ENCODE measurements at places on chromosomes 12 and 14.

GRCh38 chr14:91338379-91338778 lies 79.2 kb downstream of the CCDC88C start:
- no peak for DNase-seq

DNA sequence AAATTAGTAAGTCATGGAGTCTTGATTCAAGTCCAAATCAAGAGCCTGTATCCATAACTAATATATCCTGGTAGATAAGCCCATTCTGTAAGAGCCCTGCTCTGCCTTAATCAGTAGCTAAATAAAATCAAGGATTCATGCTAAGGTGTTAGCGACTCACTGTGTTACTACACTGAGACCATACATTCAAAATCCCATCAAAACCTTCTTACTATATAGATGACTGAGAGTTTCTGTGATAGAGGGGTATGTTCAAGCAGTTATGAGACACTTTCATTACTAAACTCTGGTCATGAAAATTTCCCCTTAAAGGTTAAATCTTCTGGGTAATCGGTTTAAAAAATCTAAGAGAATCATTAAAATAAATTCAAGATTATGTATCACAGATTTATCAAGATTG lies 78.5 kb downstream of the MDGA2 start:
- DNase-seq: no peak

DNA sequence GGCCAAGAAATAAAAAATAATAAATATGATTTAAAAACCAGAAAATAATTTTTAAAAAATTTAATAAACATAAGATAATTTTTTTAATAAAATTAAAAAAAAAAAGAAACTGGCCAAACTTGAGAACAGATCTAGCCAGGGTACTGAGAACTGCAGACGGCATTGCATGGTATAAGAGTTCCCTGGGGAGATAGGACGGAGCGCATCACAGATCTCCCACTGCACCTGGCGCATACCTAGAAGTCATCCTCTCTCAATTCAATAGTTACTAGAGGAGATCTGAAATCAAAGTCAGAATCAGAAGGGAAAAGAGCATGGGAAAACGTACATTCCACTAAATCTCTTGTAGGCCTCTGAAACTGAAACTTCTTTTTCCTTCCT lies 58.9 kb upstream of the BCL2L14 start:
- DNase-seq: no peak

GRCh38 chr12:109840305-109841074 lies 7.3 kb upstream of the TRPV4 start:
- DNase-seq: no peak

GRCh38 chr12:58873496-58873895 lies 46.8 kb downstream of the LRIG3 start:
- DNase-seq: no peak

GRCh38 chr12:48175613-48176416 lies 7.6 kb upstream of the CCDC184 start:
- DNase-seq: no peak

DNA sequence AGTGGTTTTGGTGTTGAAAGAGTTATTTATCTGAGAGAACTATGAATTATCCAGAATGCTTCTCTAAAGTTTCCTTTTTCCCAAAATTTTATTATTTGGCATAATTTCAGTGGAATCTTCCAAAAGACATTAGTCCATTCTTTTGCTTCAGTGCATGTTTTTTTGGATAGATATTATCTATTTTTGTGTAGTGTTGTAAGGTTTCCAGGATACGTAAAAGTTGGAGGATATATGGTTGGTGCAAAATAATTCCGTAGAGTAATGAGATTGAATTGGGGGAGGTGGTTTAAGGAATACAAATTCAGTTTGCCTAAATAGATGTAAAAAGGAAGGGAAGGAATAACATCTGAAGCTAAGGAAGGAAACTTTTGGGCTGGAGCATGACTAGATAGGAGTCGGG lies 186.6 kb downstream of the RGS6 start:
- no peak for DNase-seq

GRCh38 chr12:89062996-89063395 lies 289.3 kb downstream of the DUSP6 start:
- no peak for DNase-seq

DNA sequence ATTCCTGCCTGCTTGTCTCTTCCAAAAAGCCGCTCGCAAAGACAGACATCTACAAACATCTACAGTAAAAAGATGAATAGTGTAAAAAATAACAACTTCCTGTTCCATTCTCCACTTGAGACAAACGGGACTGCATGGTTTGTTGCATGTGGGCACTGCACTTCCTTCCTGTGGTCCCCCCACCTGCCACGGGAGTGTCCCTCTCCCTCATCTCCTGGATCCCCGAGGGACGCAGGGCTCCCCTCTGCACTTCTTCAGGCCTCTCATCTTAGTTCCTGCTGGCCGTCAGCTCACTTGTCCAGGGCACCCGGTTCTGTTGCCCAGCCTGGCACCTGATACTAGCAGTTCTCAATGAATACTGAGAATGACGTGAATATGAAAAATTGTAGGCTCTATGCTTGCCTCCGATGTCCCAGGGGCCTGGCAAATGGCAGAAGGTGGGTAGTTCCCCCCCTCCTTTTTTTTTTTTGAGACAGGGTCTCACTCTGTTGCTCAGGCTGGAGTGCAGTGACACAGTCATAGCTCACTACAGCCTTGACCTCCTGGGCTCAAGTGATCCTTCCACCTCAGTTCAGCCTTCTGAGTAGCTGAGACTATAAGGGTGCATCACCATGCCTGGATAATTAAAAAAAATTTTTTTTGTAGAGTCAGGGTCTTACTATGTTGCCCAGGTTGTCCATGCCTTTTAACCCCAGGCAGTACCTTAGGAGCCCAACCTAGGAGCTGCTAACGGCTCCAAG lies 3.5 kb upstream of the KLC1 start:
- DNase-seq: no peak

DNA sequence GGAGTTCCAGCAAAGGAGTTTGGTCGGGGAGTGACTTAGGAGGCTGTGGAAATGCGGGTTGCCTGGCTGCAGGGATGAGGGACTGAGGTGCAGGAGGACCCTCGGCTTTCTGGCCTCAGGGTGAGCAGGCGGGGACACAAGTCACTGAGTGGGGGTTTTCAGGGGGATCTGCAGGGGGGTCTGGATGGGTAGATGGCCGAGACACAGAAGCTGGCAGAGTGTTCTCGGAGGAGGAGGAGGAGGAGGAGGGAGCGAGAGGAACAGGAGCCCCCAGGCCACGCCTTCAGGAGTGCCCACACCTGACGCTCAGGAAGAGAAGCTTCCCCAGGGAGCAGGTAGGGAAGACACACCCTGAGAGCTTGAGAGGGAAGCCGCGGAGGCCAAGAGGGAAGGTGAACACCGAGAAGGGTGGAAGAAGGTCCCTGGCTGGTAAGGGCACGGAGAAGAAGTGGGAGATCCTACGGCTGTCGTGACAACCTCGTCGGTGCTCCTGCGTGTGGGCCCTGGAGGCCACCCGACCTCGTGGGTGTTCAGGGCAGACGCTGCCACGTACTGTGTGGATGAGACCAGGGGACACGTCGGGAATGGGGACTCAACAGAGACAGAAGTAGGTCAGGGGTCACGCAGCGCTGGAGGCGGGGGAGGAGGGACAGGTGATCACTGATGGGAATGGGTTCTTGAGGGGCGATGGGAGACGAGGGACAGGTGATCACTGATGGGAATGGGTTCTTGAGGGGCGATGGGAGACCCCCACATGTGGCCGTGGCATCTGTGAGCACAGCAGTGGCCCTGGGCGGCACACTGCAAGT lies 109.4 kb downstream of the PIWIL1 start:
- DNase-seq: no peak

- no peak for DNase-seq
These were observed 53.6 kb downstream of the FBXW8 start for GRCh38 chr12:116964054-116965050.

Data from activated CD4-positive, alpha-beta T cell treated with anti-CD3 and anti-CD28 coated beads, Interleukin-2, amount 50 U/mL, for 4 hours (primary cell).